ENCODE measurements at places on chromosomes 4 and X.

- no peak for DNase-seq
Measured at GRCh38 chr4:186348433-186348832, 82.4 kb downstream of the F11 start.

- DNase-seq = no peak
Measured at GRCh38 chr4:147794787-147795413, 63.0 kb downstream of the ARHGAP10 start.

- DNase-seq = no peak
Measured at GRCh38 chr4:113943863-113944262, 35.6 kb downstream of the ARSJ start.

DNA sequence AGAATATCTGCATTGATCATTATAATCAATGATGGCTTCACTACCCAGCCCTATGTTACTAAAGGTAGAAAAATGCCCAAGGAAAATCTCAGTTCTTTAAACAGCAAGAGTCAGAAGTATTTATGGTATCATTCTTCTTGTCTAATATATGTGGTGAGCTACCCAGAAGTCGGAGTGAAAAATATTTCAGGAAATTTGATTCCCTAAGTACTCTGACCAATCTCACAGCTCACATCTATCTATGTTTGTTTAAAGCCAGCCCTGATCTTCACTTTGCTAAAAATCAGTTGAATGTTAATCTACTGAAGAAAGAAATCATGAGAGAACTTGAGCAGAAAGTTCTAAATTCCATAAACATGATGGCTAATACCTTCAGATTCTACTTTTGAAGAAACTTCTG lies 522.9 kb upstream of the SLIT2 start:
- DNase-seq = no peak

GRCh38 chrX:150348365-150348764 lies 14.8 kb upstream of the MAMLD1 start:
- DNase-seq = no peak

All from stimulated activated CD8-positive, alpha-beta memory T cell treated with anti-CD3 and anti-CD28 coated beads, Interleukin-4, amount 100 ng/mL, for 4 hours (primary cell).